ENCODE measurements at places on chromosomes 1 and 21. TPM values are rescaled to one million over a fixed set of nuclear protein-coding genes. Genes with fewer than 3 reads are reported as not detected.

Gene WNT9A
- 0.37 TPM for total RNA-seq

Gene CELA3B
- not detected for total RNA-seq

Gene BCL2L15
- 16.8 TPM for total RNA-seq

Gene KCNJ6
- not detected for total RNA-seq

Gene FCRL1
- not detected for total RNA-seq

Gene POU3F1
- not detected for total RNA-seq

Gene IL20
- not detected for total RNA-seq
